ENCODE measurements at places on chromosomes 12 and 14.

DNA sequence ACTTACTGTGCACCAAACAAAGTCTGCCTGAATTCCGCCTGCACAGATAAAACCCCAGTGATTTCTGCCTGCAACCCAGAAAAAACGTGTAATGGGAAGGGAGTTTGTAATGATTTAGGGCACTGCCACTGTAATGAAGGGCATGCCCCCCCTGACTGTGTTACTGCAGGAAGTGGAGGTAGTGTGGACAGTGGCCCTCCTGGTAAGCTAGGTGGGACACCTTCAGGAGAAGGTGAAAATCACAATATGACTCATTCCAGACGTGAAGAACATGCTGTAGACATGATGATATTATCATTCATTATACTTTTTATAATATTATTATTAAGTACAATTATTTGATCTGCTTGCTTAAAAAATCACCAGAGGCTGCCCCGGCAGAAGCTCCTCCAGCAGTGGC is 59.2 kb downstream of the MAPKAPK5 start:
- no peak for DNase-seq

DNA sequence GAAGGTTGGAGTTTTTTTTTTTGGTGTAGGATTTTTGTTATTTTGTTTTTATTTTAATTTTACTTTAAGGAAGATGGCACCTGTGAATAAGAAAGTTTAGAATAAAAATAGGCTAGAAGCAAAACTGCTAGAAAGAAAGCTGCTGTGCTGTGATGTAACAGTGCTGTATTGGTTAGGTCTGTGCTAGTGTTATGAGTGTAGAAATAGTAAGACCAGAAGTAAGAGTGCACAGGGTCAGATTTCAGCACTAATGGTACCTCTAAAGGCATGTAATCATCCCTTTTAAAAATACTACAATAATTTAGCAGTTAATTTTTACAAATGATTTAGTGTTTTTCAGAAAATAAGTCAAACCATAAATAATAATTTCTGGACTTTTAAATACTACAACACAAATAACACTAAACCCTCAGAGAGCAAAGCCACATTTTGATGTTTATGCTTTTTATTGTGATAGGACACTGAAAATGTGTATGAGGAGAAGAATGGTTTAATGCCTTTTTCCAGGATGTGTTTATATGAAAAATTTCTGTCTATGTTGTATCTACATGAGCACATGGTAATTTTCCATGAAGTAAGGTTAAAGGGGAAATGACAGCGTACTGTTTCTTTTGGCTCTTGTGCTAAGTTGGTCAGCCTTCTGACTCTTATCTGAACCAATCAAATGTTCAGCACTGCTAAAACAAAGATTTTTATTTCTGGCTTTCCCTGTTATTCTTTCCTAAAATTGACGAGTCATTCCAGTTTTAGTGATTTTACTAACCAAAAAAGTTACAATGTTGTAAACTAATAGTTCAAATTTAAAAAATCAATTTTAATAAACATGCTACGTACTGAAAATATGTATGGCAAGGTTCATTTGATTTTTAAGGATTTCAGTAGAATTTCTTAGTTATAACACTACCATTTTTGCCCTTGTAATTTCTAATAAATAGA is 96.1 kb downstream of the PPHLN1 start:
- no peak for DNase-seq

DNA sequence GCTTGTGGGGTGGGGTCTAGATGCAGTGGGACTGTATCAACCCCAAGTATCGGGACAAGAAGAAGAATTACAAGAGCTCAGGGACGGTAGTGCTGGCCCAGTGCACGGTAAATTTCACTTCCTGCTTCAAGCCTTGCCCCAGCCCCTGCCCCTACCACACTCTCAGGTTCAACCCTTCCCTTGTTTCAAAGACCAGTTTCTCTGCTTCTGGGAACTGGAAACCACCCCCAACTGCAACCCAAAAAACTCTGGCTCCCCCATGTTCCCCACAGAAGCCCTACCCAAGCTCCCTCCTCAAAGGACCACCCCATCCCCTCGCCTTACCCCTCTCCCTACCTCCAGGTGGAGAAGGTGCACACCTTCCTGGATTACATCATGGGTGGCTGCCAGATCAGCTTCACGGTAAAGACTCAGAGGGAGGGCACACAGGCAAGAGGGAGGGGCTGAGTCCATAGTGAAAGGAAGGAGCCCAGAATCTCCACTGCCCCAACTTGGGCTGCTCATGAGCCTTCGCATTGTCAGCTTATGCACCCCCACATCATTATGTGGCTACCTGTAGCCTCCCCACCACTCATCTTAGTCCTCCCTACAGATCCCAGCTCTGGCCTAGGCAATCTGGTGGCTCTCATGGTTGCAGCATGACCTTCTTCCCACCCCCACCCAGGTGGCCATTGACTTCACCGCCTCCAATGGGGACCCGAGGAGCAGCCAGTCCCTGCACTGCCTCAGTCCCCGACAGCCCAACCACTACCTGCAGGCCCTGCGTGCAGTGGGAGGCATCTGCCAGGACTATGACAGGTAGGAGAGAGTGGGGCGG is 4.3 kb downstream of the CPNE6 start:
- no peak for DNase-seq

DNA sequence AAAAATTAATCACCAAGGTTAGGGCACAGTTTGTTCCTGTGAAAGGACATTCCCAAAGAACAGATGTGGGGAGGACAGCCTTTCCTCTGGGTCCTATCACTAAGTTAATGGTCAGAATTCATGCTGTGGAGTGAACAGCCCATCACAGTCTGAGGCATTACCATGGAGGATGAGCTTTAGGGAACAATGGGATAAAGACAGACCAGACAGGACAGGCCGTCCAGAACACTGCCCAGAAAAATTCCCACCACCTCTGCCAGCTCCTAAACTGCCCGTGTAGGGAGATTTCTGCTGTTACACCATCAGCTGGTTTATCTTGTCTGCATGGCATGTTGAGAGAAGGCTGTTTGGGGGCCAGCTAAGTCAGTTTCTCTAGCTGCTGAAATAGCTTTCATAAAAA is 49.6 kb upstream of the IFNG-AS1 start:
- no peak for DNase-seq

GRCh38 chr14:81831128-81831820 is 297.6 kb upstream of the SEL1L start:
- no peak for DNase-seq

DNA sequence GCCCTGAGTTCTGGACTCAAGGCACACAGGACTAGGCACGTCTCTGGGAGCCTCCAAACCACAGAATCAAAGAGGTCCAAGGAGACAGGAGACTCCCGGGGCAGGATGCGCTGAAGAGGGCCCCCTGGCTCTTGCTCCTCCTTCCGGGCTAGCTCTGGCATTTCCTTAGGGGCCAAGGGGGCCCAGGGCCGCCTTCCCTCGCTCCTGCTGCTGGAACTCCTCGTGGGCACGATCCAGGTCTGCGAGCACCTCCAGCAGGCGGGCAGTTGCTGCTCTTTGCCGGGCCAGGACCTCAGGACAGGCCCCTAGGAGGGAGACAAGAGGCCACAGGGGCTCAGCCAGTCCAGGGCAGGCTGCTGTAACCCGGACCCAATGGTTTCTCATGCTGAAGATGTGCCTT is 35.8 kb downstream of the RASAL1 start:
- no peak for DNase-seq
